ENCODE measurements at places on chromosomes 1 and 21.

DNA sequence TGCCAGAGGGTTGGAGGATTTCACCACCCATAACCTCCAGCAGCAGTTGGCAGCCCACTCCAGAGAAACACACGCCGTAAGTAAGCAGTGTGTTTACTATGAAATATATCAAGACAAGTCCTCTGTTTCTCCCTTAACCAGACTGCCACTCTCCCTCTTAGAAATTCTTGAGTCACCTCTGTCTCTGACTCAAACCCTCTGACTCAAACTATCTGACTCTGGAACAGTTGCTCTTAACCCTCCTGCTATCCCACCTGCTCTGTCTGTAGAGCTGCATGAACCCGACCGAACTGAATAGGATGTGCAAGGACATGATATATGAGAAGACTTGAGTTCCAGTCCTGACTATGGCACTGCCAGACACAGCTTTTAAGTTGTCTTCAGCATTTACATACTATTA is 14.1 kb downstream of the INPP5B start:
- no peak for DNase-seq

DNA sequence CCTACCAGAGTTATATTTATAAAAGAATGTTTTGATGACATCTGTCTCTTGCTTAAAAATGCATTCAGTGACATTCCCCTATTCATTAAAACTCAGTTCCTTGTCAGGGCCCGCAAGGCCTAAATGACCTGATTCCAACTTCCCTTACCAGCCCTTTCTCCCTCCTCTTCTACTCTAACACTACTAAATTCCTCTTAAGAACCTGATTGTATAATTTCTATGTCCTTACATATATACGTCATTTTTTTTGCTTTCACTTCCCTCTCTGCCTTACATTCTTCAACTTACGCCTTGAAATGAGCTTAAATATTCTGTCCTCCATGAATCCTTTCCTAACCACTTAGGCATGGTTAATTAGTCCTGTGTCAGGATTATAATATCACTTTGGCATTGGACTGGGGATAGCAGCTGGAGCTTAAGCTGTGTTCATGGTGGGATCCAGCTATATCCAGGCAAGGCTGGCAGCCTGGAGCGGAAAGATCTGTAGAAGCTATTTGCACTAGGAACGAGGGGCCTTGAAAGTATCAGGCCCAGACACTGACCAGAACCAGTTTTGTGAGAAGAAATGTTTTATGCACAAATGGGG is 360.2 kb upstream of the PTBP2 start:
- no peak for DNase-seq

GRCh38 chr1:18511149-18511873 is 30.6 kb downstream of the KLHDC7A start:
- DNase-seq = no peak

- DNase-seq = no peak
These were observed 44.1 kb upstream of the EIF4G3 start for GRCh38 chr1:21220815-21221214.

DNA sequence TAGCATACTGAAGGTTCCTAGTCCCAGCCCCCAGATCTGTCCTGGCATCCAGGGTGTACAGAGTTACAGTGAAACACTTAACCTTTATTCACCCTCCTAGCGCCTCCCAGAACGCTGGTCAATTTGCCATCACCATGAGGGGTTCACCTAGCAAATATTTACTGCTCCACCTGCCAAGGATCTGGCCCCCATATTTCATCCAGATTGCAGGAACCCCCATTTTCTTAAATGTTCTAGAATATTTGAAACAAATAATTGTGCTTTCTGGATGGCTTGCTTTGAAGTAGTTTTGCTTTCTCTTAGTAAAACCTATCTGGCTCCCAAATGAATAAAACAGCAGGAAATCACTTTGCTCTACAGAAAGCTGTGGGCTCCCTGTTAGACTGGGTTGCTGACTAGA is 37.7 kb downstream of the KCNN3 start:
- DNase-seq = no peak

DNA sequence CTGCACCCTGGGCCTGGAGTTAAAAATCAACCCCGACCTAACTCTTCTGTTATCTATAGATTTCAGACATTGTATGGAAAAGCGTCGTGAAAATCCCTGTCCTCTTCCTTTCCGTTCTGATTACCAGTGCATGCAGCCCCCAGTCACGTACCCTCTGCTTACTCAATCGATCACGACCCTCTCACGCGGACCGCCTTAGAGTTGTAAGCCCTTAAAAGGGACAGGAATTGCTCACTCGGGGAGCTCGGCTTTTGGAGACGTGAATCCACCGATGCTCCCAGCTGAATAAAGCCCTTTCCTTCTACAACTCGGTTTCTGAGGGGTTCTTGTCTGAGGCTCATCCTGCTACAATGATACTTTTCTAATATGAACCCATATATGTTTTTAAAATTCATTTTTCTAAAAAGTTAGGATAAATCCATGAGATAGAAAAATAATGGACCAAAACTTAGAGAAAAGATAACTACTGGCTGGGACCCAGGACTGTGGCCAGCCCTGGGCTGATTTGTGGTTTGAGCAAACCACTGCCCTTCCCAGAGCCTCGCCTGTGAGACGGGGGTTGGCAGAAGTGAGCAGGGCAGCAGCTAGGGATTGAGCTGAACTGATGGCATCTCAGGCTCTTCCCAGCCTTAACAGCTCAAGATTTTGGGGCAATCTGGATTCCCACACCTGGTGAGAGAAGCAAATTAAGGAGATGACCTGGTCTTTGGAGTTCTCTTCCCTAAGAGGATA is 5.0 kb downstream of the UQCRHL start:
- DNase-seq = no peak

DNA sequence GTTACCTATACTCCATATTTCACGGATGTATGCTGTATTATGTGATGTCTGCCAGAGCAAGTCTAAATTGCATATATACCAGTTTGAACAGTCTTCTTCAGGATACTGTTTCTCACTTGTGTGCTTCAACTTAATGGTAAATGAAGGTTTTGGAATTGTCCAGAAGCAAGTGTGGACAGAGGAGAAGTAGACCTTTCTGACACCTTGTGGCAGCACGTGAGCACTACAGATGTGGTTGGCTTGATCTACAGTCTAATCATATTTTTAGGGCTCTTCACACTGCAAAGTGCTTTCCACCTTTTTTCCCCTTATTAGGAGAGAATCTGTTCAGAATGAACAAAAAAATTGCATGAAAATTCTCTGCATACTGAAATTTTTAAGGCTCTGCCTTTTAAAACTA is 10.9 kb downstream of the MORC3 start:
- DNase-seq = peak; percentile 71

DNA sequence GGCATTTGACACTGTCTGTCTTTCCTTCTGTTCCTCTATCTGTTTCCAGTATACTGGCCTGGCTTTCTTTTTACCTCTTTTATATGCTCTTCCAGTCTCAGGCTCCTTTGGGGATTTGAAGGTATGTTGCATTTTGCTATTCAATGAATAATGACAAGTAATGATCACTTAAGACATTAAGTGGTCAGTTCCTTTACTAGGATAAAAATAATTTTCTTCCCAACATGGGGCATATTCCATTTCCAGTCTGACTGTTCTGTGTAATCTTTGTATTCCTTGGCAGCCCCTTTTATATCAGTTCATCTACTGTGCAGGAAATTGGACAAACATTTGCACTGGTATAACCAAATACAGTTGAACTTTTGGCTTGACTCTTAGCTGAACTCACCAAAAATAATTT is 15.6 kb downstream of the METTL18 start:
- DNase-seq = no peak

- peak; percentile 39 for DNase-seq
These were observed 3.1 kb downstream of the USP48 start for GRCh38 chr1:21779613-21780521.

DNA sequence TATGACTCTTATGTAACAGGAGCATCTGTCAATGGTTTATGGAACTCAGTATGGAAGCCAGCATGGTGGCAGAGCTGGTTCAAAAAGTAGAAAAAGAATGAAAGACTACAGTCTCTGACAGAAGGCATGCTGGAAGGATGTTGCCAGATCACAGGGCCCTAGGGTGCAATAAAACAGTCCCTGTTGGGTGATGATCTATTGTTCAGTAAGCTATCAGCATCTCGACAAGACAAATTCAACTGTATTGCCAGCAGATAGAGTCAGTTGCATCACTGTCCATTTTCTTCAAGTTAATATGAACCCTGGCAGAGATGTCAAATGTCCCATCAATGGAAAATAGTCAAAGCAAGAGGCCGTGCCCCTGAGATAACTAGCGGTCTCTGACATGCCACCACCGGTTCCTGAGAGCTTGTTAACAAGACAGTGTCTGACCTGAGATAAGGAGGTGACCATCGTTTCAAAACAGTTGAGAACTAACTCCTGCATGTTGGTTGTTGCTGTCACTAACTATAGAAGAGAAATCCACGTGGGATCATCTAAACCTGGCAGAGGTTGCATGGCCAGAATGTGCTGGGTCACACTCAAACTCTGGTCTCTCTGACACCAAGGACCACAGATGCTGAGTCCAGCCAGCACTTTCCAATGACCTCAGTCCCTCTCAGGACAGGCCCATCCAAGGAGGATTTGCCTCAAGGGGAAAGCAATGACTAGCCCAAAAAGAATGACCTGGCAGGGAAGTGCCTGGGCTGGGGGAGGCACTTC is 125.9 kb downstream of the RIPK4 start:
- DNase-seq = peak; percentile 43

DNA sequence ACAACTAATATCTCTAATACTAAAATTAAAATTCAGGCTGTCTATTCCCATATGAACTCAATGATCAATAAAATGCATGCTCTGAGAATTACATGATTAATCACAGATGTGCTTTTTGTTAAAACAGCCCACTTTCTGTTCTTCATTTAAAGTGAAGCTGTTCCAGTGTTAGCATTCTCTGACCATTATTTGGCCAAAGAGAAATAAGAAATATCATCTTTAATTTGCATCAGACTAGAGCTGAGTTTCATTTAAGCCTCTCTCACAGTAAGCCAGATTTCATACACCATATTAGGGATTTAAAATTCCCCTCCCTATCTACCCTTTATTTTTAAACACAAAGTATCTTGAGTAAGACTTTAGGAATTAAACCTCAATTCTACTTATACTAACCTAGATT is 261.6 kb downstream of the TPR start:
- no peak for DNase-seq

DNA sequence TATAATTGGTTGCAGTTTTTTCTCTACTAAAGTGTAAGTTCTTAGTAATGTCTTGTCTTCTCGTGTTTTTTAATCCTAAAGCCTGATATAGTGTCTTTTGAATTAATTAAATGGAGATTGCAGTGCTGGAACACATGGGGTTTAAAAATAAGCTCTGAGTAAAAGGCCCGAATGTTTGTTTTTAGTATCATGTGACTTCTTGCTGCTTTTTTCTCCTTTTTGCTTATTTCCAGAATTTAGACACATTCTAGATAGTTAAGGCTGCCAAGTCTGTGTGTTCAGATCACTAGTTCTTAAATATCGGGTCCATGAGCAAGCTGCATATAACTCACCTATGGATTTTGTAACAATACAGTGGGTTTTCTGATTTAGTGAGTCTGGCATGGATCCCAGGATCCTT is 27.5 kb downstream of the KCTD3 start:
- no peak for DNase-seq

DNA sequence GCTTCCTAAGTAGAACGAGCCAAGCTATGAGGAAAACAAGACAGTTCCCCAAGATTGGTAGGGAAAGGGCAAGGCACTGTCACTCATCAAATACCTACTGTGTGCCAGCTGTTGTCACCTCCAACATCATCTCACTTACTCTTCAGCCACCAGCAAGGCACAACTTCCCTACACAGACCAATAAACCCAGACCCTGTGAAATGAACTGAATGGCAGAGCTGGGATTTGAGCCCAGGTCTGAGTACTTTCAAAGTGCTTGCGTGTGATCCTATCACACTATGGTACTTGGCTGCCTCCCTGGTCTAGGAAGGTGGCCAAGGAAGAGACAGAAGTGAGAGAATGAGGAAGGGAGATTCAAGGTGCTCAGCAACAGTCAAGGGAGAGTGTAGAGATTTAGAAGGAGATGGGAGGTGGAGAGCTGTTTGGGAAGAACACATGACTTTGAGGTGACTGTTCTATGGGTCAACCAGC is 16.7 kb upstream of the TRIM63 start:
- DNase-seq = no peak

GRCh38 chr1:41920658-41921057 is 1.9 kb upstream of the HIVEP3 start:
- no peak for DNase-seq

GRCh38 chr1:94888201-94888600 is 38.7 kb downstream of the CNN3 start:
- DNase-seq = no peak

- no peak for DNase-seq
These were observed 65.8 kb downstream of the LMO4 start for GRCh38 chr1:87394513-87394912.

DNA sequence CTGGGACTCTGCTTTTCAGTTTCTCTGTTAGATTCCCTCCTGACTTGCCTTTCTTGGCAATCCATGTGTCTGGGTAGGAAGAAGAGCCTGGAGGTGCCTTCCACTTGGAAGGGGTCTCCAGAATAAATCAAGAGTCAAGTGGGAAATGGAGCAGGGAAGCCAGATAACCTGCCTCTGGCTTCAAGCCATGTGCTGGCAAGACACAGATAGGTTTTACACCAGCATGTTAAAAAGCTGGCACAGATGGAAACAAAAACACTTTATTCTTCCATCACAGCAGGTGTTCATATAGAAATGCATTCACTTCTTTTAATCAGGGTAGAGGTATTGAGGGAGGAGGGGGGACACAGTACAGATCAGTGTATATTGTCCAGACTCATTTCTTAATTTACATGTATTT is 356.9 kb upstream of the RUNX1 start:
- no peak for DNase-seq

- DNase-seq = no peak
These were observed 346.6 kb upstream of the RUNX1 start for GRCh38 chr21:35395728-35396127.

DNA sequence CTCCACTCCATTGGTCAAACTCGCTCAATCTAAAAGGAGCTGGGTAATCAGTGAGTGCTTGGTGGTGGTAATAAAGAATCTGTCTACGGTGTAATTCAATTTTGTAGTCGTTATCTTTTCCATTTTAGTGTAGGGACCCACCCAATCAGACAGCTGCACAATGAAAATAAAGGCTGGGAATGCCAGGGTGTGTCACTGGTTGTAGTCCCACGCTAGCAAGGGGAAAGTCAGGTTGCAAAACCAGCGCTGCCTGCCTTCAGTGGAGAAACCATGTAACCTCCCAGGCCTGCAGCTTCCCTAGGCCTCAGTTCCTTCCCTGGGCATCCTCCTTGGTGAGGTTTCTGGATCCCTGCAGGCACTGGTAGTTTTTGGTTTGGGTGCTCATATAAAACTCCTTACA is 49.4 kb upstream of the PPP2R5A start:
- DNase-seq = no peak

- no peak for DNase-seq
These were observed 72.8 kb downstream of the MRPL37 start for GRCh38 chr1:54272772-54273091.

DNA sequence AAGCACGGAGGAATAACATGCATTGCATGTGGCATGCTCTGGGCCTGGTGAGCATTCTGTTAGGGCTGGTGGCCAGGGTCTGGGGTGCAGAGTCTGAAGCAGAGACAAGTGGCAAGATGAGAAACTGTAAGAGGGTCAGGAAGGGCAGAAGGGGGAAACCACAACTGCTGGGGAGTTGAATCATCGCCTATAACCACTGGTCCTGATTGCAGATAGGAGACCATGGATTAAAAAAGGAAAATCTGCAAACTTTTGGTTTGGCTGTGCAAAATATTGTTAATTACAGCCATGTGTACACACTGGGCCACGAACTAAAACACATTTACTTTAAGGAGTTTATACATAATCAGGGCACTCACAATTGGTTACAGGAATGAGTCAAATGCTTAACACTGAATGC is 76.6 kb downstream of the TGFBR3 start:
- DNase-seq = no peak

GRCh38 chr1:53031732-53032131 is 30.3 kb upstream of the PODN start:
- DNase-seq = no peak
